Small intestine (tissue), 16 donors: ENCODE measurements at places on chromosomes 5 and 9.

GRCh38 chr9:120997502-120997901 lies 52.6 kb downstream of the C5 start:
- no peak for DNase-seq

GRCh38 chr5:14035859-14036503 lies 91.5 kb upstream of the DNAH5 start:
- peak; percentile 2 for DNase-seq

DNA sequence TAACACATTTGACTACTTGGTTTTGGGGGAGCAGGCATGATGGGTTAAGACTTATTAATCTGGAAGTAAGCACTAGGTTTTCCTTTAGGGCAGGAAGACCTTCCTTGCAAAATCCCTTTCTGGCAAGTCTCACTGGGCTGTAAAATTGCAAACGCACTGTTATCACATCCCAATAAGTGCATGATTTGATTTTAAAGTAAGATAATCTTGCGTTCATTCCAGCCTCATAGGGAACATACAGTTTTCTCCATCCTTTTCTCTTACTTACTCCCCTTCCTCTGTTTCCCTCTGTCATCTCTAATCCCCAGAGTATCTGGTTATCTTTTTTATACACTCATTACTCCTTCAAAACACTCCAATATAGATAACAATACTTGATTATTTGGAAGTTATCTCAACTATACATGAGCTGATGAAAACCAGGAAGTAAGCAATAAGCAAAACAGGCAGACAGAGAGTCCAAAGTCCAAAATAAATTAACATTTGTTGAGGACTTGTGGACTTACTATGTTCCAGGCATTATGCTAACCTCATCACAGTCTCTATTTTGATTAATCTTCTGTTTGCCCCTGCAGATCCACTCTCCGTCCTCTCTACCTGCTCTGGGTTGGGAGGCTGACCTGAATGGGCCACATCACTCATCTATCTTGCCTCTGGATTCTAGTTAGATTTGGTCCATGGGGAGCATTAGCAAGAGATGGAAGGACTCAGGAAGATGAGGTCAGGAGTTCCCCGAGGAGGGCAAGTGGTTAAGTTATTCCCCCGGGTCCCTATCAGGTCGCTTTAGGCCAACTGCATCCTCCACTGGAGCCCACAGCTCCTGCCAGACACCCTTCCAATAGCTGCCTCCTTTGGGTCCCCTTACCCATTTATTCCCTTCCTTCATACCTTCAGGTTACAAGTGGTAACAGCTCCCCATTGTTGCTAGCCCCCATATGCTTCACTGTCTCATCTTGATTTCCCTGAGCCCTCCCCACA lies 60.2 kb downstream of the SLC22A5 start:
- DNase-seq = peak; percentile 84

- no peak for DNase-seq
Observed at GRCh38 chr5:83222906-83223305, 145.6 kb downstream of the XRCC4 start.

- DNase-seq = no peak
Observed at GRCh38 chr5:15574806-15575325, 74.9 kb downstream of the FBXL7 start.
